Activated T-helper 9 cell treated with anti-CD3 and anti-CD28 coated beads, Interleukin-2, amount 50 U/mL, for 16 hours (primary cell): ENCODE measurements at places on chromosomes 1 and 21.

DNA sequence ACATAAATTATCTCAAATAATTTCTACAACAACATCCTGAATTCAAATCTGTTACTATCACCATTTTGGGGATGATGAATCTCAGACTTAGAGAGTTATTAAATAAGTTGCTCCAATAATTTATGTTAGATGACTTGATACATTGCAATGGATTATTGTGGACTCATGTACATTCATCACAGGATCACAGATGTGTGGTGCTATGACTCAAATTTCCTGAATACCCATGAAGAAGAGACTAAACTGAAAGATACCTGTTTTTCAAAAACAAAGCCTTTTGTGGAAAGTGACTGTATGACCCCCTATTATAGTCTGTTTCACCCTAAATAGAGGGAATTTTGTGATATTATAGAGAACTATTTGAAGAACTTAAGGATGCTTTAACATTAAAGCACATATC, 315.0 kb downstream of the PLA2G4A start:
- no peak for DNase-seq

GRCh38 chr1:182563095-182563494, 26.0 kb downstream of the RNASEL start:
- DNase-seq: no peak

GRCh38 chr1:2078170-2078569, 28.0 kb downstream of the PRKCZ start:
- no peak for DNase-seq

DNA sequence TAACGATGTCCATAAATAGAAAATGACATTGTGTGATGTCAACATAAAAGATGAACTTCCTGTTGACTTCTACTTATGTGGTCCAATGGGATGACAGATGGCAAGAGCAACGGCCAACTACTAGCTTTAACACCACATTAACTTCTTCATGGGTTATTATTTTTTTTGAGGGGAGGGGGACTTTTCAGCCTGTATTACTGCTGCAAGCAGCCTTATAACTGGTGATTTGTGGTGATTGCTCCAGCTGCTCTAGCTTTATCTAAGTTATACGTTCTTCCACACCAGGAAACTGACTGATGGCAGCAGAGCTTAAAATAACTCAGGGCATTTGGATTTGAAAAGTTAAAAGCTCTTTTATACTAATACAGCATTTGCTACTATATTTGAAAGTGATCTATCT, 228.8 kb upstream of the B3GALT2 start:
- no peak for DNase-seq

DNA sequence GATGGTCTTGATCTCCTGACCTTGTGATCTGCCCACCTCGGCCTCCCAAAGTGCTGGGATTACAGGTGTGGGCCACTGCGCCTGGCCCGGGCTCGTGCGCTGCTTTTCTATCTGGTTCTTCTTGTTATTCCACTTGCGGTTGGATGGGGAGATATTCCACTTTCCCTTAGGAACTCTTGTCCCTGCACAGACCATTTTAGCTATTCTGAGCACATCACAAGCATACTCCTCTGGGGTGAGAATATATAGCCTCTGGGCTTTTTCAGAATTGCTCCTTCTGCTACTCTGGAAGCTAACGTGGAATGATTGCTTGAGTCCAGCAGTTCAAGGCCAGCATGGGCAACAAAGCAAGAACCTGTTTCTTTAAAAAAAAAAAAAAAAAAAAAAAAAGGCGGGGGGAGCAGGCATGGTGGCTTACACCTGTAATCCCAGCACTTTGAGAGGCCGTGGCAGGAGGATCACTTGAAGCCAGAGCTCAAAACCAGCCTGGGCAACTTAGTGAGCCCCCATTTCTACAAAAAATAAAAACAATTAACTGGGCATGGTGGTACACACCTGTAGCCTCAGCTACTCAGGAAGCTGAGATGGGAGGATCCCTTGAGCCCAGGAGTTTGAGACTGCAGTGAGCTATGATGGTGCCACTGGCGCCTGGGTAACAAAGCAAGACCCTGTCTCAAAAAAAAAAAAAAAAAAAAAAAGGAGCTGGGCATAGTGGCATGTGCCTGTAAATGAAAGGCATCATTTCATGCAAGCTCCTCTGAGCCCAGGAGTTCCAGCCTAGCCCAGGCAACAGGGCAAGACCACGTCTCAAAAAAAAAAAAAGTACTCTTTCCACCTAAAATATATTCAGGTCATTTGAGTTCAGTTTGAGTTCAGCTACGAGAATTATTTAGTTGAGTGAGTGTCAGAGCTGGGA, 11.8 kb upstream of the PGD start:
- DNase-seq: no peak

DNA sequence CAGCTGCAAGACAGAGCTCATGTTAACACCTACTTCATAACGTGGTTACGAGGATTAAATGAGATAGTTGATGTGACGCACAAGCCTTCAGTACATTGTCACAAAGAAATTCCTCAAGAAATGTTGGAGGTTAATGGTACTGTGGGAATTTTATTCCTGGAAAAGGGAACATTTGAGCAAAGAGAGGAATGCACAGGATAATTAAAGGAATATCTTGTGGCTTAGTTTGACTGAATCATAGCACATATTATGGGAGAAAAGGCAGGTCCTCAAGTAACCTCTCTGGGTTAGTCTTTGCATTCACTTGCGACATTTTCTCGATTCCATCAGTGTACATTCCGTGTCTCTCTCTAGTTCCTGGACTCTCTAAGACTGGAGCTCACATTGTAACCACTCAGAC, 300.2 kb upstream of the DUSP10 start:
- DNase-seq: no peak

DNA sequence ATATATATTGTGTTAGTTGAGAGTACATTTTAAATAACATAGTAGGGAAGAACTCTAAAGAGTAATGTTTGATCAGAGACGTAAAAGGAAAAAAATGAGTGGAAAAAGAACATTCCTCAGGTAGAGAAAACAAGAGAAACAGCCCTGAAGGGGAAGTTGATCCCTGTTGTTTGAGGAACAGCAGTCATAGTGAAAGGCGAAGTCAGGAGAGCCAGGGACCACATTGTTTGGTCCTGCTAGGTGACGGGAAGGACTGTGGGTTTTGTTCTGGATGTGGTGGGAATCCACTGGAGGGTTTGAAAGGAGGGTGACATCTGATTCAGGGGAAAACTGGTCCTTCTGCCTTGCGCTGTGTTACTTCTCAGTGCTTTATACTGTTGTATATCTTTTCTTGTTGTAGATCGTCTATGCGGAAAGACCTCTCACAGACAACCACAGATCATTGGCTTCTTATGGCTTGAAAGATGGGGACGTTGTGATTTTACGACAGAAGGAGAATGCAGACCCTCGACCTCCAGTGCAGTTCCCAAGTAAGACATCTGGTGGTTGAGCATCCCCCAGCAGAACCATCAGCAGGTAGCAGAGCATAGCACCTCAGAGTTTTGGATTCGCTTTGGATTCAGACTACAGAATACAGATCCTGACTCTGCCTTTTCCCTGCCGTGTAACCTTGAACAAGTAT, 9.2 kb downstream of the DDI2 start:
- DNase-seq: no peak

DNA sequence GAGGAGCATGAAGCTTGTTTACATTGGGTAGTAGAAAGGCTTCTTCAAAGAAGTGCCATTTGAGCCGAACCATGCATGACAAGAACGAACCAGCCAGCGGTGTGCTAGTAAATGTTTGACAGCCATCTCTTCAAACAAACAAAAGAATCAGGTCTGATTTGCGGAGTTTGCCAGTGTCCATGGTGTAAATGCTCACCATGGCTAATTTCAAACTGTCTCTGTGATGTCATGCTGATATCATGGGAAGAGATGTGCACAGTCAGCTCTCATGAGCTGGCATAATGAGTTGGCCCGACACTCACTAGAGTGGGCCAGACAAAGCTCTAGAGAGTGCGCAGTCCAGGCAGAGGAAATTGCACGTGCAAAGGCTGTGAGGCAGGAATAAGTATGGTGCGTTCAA, 101.1 kb downstream of the KAZN start:
- no peak for DNase-seq

- no peak for DNase-seq
These were observed 697.9 kb downstream of the USP25 start for GRCh38 chr21:16427587-16428087.

GRCh38 chr1:167617153-167618147, 12.6 kb upstream of the RCSD1 start:
- no peak for DNase-seq

GRCh38 chr1:152582647-152583046, 2.3 kb upstream of the LCE3D start:
- DNase-seq: no peak

DNA sequence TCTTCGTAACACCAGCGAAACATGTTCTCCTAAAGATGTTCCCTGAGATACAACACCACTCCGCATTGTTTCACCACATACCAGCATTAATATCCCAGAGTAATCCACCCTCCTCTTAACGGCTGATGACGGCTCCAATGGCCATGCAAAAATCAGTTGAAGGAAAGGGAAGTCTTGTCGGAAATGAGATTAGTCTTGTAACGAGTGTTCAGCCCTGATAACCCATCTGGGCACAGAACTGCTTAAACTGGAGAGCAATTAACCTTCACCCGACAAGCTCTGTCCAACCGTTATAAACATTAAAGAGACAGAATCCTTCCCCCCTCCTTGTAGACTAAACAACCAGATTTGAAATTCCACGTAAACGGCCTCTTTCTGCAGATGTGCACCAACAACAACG, 21.9 kb downstream of the ERG start:
- no peak for DNase-seq

DNA sequence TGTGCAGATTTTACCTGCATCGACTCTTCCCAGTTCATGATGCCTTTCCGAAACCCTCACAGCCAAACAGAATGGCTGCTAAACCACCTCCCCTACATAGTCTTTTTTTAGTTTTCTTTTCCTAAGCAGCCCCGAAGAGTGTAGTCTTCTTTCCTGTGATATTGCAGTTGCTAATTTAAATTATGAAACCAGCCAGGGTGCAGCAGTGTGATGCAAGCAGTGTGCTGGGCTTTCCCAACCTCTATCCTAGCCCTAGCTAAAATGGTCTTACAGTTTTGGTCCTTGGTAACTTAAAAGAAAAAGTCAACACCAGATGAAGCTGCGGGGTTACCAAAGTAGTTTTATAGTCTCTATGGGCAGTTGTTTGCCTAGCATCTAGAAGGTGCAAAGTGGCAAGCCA, 82.0 kb upstream of the GCLM start:
- DNase-seq: no peak

DNA sequence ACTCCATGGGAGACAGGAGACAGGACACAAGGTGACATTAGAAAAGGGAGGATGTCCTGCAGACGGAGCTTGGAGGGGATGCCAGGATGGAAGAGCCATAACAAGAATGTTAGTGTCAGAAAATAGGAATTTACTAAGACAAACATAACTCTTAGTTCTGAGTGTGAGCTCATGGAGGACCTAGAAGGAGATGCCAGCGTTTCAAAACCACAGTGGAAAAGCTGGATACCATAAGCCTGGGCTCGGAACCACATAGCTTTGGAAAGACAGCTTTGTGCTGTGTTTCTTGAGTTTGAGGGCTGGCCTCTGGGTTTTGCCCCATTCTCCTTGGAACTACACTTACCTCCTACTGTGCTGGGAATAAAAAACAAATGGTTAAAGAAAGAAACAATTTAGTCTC, 128.4 kb downstream of the S1PR1 start:
- DNase-seq: no peak

GRCh38 chr1:214372092-214372491, 91.1 kb downstream of the SMYD2 start:
- no peak for DNase-seq

GRCh38 chr1:247453245-247453644, 4.7 kb downstream of the OR2B11 start:
- DNase-seq: no peak

DNA sequence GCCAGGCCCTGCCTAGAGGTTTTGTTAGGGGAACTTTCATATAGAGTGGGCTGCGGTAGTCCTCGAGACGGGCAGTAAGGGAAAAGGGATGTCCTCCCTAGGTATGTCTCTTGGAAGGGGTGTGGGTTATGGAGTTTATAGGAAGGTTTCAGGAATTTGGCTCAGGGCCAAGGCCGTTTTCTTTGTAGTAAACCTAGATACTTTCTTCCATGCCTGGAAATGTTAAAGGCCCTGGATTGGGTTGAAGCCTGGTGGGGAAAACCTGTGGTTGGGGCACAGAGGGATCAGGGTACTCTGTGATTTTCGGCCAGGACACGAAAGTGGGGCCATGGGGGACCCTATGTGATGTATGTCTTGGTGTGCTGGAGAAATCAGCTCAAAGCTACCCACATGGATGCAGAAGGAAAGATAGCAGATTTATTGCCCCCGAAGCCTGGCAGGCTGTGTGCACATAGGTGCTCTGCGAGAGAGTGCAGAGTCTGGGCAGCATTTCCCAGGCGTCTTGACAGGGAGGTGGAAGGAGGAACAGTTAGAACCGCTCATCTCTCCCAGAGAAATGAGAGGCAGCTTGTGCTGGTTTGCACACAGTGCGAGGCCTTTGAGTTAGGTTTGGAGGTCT, 1.7 kb downstream of the SNAP47 start:
- no peak for DNase-seq

- DNase-seq: no peak
These were observed 126.8 kb upstream of the COL6A1 start for GRCh38 chr21:45854690-45855247.

DNA sequence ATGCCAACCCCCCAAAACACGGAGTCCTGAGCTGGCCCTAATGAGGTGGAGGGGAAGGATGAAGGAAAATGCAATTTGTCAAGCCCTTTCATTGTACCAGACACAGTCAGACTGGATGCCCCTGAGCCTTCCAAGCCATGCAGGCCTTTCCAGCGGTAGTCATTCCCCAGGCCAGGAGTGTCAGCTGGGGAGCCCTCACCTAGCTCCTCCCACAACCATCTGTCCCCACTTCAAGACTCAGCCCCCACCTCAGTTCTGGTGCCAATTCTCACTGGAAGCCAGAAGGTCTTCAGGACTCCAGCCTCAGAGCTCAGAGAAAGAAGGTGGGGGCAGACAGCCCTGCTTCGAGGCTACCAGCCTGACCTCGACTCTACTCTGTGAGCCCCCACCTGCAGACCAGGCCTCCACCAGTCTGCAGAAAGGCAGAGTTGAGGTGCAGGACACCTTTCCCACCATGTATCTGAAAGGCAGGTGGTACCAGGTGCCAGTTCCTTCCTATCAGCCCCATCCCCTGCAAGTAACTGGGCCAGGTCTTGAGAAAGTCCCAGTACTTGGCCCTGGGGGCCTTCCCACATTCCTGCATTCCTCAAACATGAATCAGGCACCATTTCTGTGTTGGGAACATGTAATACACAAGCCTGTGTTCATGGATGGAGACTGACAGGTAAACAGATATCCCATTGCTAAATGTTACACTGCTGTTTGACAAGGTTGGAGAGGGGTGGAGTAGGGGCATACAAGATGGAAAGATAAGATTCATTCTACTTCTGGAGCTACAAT, 180.6 kb upstream of the EDN2 start:
- DNase-seq: no peak

GRCh38 chr1:176954242-176954641, 210.3 kb downstream of the ASTN1 start:
- DNase-seq: no peak

GRCh38 chr1:232218955-232219865, 410.7 kb downstream of the SIPA1L2 start:
- no peak for DNase-seq
